ENCODE measurements at places on chromosomes 11 and 22.

DNA sequence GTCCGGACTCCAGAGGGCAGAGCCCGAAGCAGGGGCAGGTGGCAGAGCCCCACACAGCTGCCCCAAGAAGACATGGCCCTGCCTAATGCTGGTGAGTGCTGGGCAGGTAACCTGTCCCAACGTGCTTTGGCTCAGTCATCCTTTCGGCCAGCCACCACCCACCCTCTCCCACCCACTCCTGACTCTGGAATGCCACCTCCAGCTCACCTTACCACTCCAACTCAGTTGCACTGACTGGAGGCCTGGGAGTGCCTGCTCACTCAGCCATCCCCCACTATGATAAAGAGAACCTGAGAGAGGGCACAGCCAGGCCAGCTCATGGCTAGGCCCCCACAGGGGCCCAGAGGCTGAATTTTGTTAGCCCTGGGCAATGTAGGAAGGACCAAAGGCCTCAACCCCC, 53.8 kb upstream of the MPEG1 start:
- no peak for DNase-seq

- DNase-seq = no peak
Observed at GRCh38 chr11:23974601-23975000, 522.3 kb upstream of the LUZP2 start.

DNA sequence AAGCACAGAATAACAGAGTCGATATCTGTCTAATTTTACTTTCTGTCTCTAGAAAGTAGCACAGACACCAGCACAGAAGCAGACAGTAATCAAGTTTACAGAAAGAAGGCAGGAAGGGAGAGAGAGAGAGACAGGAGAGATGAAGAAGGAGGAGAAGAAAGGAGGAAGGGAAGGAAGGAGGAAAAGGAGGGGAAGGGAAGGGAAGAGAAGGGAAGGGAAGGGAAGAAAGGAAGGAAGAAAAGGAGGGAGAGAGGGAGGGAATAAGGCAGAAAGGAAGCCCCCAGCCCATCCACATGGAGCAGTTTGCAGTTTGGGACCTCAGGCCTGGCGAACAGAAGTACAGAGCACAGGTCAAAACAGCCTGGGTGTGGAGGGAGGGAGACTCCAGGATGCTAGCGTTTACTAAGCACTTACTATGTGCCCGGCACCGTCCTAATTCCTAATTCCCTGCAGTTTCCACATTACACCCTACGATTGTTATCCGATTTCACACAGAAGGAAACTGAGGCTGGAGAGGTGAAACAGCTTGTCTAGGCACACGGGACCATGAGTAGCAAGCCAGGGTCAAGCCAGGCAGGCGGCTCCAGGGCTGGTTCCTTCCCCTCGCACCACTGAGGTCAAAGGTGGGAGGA, 46.0 kb upstream of the WNT7B start:
- DNase-seq = no peak

DNA sequence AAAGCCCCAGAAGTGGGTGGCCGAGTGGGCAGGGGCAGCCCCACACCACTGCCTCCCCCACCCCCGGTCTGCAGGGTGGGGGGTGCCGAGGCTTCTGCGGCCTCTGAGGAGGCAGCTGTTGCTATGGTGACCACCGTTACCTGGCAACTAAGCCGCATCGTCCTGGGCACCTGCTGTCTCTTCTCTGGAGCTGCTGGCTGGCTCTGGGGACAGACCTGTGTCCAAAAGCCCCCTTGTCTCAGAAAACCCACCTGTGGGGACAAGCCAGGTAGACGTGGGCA, 79.9 kb upstream of the PRR5 start:
- DNase-seq = no peak

DNA sequence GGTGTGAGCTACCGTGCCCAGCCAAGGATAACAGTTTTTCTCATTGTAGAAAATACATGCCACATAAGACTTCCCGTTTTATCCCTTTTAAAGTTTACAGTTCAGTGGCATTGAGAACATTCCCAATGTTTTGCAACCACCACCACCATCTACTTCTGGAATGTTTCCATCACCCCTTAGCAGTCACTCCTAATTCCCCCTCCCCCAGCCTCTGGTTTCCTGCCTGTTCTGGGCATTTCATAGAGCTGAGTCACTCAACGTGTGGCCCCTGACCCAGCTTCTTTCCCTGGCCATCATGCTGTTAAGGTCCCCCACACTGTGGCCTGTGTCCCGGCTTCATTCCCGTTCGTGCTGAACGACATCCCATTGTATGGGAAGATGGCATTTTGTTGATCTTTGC, 30.7 kb downstream of the FGF4 start:
- peak; percentile 2 for DNase-seq

DNA sequence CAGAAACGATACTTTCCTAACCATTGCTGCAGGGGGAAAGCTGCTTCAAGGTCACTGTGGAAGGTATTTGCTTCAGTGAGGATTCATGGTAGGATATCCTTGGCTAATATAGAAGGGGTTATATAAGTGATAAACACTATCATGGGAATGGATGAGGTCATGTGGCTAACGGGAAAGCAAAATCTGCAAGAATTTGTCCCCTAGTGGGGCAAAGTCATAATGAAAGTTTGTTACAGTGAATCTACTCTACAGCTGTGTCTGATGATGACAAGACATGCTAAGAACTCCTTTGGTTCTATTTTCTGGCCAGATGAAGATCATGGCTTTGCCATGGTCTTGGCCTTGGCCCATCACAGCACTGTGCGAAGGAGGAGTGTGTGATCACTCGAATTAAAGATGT, 13.8 kb downstream of the MMP20 start:
- no peak for DNase-seq

- no peak for DNase-seq
Observed at GRCh38 chr11:62540804-62541701, 5.6 kb downstream of the AHNAK start.

DNA sequence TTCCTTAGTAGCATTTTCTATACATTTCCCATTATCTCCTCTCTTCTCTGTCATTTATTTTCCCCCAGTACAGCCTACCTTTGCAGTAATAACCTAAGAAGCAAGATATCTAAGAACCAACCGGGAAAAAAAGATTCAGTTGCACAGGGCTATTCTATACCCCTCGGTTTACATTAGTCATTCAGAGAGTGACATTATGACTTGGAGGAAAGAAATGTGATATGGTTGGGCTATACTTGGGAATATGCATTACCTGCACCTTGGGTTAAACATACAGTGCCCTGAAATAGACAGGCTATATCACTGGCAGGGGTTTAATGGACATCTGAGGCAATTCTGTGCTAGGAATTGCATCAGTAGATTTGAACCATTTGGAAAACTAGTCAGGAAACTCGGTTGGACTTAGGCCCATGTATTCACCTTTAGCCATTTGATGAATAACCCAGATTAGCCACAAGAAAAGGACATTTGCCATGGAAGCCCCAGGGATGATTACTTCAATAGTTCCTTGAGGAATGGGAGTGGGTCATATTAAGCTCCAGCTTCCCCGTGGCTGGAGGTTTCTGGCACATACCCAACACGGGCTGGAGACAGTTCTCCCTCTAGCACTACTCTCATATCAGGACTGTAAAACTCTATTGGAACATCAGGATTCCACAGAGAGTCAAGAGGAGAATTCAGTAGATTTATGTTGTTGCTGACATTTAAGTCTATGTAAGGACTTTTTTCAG, 973.2 kb downstream of the NTM start:
- no peak for DNase-seq

GRCh38 chr11:128914216-128915148, 23.3 kb downstream of the KCNJ5 start:
- no peak for DNase-seq

DNA sequence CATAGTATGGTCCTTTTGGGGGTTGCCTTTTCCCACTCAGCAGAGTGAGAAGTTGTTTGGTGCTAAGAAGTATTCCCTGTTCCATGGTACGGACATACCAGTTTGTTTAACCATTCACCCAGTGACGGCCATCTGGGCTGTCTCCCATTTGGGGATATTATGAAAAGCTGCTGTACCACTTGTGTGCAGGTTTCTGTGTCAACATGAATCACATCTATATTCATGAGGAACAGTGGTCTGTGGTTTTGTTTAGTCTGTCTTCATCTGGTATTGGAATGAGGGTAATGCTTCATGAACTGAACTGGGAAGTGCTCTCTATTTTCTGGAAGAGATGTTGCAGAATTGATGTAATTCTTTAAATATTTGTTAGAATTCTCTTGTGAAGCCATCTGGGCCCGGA, 89.5 kb downstream of the TRMU start:
- DNase-seq = no peak

- DNase-seq = no peak
Observed at GRCh38 chr11:3605771-3606203, 36.0 kb downstream of the ART5 start.

- DNase-seq = no peak
Observed at GRCh38 chr22:42716649-42717127, 4.0 kb downstream of the A4GALT start.

- DNase-seq = no peak
Observed at GRCh38 chr22:44103735-44104480, 76.8 kb upstream of the PARVG start.

DNA sequence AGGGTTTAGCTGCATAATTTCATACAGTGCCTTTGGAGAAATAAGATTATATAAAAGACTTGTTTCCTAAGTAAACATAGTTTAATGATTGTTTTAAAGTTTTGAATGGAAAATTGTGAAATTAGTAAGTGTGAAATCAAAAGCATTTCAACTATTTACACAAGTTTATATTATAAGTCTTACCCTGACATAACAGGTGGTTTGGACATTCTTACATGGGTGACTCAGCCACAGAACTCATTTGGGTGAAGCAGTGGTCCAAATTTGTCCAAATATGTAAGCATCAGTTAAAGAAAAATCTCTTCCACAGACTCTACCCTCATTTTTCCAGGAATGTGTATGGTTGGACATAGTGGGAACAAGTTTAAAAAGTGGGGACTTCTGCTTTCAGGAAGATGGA, 68.0 kb downstream of the USP47 start:
- DNase-seq = no peak

- no peak for DNase-seq
Observed at GRCh38 chr11:26344647-26345046, 12.7 kb downstream of the ANO3 start.

DNA sequence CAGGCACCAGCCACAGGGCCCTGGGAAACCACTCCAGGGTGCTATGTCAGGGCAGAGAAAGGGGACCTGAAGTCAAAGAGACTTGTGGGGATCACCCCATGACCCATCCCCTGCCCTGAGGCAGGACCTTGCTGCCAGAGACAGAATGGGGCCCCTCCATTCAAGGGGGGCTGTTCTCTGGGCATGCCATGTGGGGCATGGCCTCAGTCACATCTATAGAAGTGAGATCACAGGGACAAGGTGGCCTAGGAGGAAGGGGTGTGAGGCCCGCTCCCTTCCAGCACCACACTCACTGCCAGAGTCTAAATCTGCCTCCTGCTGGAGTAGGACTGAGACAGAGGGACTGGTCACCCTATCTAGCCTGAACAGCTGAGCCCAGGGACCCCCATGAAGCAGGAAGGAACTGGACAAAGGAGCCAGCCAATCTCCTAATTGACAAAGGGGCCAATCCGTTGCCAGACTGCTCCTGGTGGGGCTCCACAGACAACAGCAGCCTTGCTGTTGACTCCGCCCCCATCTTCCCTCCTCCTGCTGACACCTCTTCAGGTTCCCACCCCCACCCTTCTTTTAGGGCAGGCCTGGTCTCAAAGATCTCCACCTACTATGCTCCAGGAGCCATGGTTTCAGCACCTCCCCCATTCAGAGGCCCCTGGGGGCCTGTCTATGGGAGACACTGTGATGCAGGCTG, 26.0 kb downstream of the NEAT1 start:
- no peak for DNase-seq

GRCh38 chr22:29772170-29772641, 5.0 kb downstream of the UQCR10 start:
- DNase-seq = no peak

- no peak for DNase-seq
Observed at GRCh38 chr11:10990637-10991193, 132.9 kb upstream of the ZBED5 start.

- DNase-seq = no peak
Observed at GRCh38 chr11:113562576-113562975, 87.4 kb upstream of the DRD2 start.
